NCI-H524 (cell line): ENCODE measurements at places on chromosomes 5 and 9.

DNA sequence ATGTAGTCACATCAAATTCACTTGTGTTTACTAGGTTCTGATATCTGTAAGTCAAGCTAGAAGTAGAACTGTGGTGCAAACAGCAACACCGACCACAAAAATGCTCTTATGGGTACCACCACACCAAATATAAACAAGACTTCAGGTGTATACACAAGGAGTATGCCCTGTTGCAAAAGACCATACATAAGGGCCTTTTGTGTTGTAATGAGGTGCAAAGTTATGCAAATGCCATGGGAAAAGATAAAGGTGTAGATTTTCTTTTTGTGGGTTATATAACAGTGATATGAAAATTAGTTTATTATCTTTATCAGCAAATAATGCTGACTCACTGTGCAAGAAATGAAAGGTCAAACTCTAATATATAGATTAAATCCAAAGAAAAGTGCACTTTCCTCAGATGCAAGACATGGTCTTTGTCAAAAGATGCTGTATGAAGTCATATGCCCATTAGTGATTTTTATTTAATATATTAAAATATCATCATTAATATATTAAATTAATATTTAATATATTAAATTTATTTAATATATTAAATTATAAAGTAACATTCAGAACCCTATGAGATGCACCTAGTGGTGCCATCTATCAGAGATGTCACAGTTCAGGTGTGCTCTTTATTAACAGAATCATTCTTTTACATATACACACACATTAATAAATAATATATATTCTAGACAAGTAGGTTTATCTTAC lies 26.7 kb upstream of the ALDH1A1 start:
- DNase-seq, result no peak

DNA sequence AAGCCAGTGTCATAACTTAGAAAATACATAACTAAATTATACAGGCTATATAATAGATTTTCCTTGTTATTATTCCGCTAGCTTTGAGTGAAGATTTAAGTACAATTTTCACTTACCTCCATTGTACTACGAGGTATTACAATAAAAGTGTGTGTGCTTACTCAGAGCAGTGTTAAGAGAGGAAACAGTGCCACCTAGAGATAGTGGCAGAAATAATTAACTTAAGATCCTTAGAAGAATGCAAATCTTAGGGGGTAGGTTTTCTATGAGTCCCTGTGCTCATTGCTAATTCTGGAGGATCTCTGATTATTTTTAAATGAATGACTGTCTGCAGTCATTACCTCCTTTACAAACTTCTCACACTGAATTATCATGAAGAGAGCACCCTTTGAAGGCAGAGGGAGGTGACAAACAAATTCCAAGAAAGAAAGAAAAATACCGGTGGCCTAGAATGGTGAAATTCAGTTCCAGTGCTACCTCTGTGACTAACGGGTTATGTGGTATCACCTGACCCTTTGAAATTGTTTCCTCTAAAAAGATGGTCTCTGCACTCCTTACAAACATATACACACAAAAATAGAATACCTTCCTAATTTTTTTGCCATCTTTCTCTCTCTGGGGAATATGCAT lies 379.8 kb downstream of the TRIM36 start:
- peak; percentile 1 for DNase-seq

DNA sequence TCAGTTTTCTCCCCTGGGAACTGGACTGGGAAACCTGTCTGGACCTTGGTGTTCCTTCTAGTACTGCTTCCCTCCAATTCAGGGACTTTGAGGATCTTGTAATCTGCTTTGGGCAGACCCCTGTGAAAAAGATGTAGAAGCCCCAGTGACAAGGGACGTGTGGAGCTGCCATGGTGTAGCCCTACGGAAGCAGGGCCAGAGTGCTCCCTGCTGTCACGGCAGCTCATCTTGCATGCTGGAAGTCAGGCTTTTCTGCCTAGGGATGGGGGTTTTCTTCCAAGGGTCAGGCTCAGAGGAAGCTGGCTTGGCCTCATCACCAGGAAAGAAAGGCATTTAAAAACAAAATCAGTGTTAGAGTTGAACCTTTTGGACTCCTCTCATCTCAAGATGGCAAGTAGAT lies 86.4 kb downstream of the AMBP start:
- no peak for DNase-seq

- DNase-seq, result no peak
Measured at GRCh38 chr5:141844414-141845097, 33.7 kb downstream of the PCDH1 start.

DNA sequence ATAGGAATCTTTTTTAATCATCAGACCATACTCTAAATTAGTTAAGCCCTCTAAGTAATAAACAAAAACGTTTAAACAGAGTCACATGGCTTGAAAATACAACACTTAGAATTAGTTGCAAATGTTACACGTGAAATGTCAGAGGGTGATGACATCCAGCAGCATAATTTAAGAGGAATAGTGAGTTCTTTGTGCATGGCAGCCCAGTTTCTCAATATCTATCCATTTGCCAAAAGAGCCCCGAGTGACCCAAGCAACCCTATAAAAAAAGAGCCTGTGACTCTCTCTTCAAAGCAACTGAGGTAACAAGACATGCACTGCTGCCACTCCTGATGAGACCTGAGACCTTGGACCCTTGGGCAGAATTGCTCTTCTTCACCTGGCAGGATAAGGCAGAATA lies 96.9 kb upstream of the RASA1 start:
- no peak for DNase-seq

DNA sequence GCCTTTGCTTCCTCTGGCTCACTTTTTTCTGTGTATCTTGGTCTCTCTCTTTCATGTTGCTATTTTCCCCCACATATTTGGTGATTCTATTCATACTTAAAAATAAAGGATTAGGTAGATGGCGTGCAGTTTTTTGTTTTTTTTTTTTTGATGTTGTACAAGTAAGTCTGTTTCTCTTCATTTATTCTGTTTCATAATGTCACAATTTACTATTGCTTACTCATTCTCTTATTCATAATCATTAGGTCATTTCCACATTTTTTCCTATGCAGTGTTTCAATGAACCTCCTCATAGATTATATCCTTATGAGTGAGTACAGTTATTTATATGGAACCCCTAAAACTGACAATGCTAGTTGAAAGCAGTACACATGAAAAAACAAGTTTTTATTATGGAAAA lies 136.3 kb downstream of the APBA1 start:
- no peak for DNase-seq
